ENCODE measurements at places on chromosomes 13 and 19.

- DNase-seq = peak; percentile 88
Measured at GRCh38 chr19:12881172-12881808, at the start of gene DNASE2. Gene DNASE2 (minus strand): TSS chr19:12881449. CDS start chr19:12881375, 74 bp downstream.

DNA sequence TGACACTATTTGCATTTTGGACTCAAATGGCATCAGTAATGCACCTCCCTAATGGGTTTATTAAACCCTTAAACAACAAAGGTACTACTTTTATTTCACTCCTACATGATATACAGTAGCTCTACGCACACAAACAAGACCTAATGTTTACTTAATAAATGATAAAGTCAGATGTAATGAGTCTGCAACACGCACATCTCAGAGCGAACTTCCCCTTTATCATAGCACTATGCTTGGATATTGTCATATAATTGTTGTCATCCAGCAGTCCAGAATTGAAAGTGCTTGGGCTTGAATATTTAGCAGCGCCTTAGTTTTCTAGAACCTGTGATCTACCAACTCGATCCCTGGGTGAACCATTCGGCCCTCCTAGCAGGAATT lies 772 bp downstream of the PARP4 start:
- DNase-seq = no peak

DNA sequence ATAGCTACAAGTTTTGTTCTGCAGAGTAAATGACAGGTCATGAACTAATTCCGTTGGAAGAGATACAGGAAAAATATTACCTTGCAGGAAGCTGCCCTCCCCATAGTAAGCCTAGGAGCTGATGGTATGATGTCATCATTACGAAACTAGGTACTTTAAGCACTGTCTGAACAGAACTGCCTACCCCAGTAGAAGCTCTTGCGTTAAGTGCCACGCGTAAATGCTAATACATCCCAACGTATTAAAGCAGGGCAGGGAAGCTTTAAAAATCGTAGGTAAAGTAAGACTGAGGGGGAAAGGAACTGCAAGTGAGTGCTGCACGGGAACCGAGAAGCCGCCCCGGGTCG lies 572 bp downstream of the UGGT2 start:
- DNase-seq = no peak

- no peak for DNase-seq
Measured at GRCh38 chr13:31115616-31116015, 46.1 kb downstream of the HSPH1 start.

DNA sequence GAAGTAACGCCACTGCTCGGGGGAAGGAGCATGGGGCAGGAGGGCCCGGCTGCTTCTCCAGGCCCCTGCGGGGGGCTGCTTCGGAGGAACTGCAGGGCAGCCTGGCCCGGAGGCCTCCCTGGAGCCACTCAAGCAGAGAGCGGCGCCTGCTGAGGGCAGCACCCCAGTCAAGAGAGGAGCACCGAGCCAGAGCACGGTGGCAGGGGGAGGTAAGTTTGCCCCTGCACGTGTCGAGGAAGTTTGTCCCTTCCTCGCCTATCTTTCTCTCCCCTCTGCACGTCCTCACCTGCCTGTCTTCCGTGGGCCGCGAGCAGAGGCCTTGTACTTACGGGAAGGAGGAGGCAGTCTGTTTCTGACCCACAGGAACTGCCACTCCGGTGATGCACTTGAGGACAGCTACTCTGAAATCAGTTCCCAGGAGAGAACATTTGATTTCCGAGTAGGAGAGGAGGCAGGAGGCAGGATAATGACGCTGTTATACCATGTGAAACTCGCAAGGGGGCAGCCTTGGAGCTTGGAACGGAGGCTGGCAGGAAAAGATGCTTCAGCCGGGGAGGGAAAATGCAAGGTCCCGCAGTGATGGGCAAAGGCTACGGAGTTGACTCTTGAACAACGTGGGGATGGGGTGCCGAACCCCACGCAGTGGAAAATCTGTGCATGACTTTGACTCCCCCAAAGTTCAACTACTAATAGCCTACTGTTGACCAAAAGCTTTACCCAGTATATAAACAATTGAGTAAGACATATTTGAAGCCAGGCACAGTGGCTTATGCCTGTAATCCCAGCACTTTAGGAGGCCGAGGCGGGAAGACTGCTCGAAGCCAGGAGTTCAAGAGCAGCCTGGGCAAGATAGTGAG lies 5.0 kb downstream of the FFAR1 start:
- DNase-seq = no peak

DNA sequence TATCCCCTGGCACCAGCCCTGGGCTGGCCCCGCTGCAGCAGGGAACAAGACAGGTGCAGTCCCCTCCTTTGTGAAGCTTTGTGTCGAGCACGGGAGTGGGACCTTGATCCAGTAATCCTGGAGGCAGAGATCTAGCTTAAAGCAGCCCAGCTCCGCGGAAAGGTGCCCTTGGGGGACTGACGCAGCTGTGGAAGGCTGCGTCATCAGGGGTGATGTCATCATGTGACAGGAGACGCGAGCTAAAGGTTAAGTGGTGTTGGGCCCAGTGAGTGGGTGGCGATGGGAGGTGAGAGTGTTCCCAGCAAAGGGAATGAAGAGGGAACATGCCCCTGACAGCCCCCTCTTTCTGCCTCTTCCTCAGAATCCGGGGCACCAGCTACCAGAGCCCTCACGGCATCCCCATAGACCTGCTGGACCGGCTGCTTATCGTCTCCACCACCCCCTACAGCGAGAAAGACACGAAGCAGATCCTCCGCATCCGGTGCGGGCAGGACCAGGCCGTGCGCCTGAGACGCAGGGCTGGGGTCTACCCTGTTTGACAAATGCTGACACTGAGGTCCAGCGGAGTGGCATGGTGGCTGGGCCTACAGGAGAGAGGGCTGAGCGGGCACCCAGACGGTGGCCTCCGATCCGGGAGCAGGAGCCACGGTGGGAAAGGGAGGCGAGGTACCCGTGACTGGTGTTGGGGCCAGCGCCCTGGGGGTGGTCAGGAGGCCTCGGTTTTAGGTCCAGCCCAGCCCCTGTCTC lies 2.6 kb downstream of the LHB start:
- no peak for DNase-seq

All from thoracic aorta (tissue), 2 donors.